A549 treated with AZD2906 at 1 μM for 4 hours (cell line): ENCODE measurements at places on chromosomes 5 and 9. TPM values are rescaled to one million over a fixed set of nuclear protein-coding genes. Genes with fewer than 3 reads are reported as not detected.

PAPPA gene
- total RNA-seq: 23.2 to 30.4 TPM (median 29.1 TPM) in 5 replicates

TAF11L3 gene
- total RNA-seq: not detected in 5 replicates

NDUFA8 gene
- 102 to 122 TPM (median 115 TPM) in 5 replicates for total RNA-seq

TMEM252 gene
- not detected in 5 replicates for total RNA-seq

DNAH5 gene
- 1.5 to 2.5 TPM (median 1.9 TPM) in 5 replicates for total RNA-seq

NME5 gene
- not detected in 5 replicates for total RNA-seq

RASEF gene
- 6.2 to 6.8 TPM (median 6.6 TPM) in 5 replicates for total RNA-seq

KCNIP1 gene
- total RNA-seq: not detected in 5 replicates
